ENCODE measurements at places on chromosomes 13 and 19.

DNA sequence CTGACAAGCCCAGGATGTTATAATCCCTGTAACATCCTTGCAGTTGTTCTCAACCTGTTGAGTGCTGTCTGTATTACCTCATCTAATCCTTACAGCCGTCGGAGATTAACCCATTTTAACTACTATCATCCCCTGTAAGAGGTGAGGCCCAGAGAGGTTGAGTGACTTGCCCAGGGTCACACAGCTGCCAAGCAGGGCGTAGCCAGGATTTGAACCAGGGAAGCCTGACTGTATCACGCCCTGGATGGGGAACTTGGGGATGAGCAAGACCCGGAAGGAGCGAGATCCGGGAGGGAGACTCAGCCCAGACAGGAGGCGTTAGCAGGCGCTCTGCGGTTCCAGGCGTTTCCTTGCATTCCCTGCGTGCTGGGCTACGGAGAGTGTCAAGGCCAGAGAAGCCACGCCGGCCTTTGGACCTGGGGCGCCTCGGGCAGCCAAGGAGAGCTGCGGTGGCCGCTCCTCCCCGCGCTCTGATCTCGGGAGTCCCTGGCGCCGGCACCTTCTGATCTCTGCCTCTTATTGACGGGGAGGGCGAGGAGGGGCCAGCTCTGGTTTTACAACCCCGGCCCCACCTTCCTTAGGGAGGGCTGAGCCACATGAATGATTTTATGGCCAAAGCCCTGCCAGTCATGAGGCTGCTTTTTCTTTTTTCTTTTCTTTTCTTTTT is 6.2 kb downstream of the SULT2B1 start:
- DNase-seq, result no peak

DNA sequence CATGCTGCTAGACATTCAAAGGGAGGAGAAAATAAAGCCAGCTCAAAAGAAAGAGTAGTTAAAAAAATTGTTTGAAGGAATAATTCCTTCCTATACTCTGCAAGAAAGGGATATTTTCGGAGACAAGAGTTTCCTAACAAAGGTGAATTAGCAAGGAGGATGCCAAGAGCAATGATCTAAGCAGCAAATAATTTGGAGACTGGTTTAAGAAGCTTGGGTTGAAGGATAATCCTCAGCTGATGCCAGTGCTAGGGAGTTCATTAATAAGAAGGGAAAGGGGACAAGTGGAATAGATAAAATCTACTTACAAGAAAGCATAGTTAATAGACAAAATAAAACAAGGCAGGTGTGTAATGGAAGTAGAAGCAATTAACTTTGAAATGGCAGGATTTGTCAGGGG is 372.3 kb downstream of the NDFIP2 start:
- DNase-seq, result no peak

DNA sequence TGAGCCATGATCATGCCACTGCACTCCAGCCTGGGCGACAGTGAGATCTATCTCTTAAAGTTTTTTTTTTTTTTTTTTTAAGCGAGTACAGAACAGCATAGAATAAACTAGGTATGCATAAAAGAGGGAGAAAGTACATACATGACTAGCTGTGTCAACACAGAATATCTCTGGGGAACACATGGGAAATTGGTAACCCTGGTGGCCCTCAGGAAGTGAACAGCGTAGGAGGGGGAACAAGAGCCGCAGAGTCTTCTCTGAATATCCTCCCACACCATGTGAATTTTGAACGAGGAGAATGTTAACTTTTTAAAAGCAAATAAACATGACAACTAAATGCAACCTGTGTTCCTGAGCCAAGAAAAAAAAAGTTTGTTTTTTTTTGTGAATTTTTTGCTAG is 15.2 kb downstream of the PHLDB3 start:
- DNase-seq, result no peak

GRCh38 chr13:53507741-53508140 is 479.1 kb downstream of the OLFM4 start:
- DNase-seq, result no peak

DNA sequence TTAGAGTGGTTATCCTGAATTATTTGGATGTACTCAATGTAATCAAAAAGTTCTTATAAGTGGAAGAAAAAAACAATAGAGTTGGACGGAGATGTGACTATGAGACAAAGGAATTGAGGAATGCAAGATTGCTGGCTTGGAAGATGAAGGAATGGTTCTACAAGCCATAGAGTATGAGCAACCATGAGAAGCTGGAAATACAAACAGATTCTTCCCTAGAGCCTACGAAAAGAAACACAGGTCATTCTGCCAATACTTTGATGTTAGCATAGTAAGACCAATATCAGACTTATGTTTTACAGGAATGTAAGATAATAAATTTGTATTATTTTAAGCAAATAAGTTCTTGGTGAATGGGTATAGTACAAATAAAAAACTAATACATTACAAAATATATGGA is 249.2 kb downstream of the DIAPH3 start:
- DNase-seq, result no peak

GRCh38 chr13:53200498-53201453 is 172.2 kb downstream of the OLFM4 start:
- no peak for DNase-seq

DNA sequence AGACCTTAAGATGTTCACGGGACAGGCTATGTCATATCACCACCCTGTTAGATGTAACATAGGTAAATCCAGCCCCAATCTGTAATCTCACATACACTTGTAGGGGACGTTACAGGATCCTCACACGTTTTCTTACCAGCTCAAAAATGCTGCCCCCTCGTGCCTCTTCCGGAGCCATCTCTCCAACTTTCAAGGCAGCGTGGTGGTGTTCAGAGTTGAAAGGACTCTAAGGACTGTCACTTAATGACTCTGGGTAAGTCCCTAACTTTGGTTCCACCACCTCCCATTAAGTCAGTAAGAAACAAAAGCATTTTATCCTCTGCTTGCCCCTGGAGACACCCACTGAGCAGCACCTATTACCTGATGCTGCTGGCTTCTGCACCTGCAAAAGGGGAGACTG is 4.4 kb downstream of the MED26 start:
- DNase-seq, result no peak

- DNase-seq, result no peak
Measured at GRCh38 chr13:24610956-24611355, 69.3 kb upstream of the ATP12A start.

GRCh38 chr19:19202707-19203011 is 555 bp downstream of the NR2C2AP start:
- no peak for DNase-seq

DNA sequence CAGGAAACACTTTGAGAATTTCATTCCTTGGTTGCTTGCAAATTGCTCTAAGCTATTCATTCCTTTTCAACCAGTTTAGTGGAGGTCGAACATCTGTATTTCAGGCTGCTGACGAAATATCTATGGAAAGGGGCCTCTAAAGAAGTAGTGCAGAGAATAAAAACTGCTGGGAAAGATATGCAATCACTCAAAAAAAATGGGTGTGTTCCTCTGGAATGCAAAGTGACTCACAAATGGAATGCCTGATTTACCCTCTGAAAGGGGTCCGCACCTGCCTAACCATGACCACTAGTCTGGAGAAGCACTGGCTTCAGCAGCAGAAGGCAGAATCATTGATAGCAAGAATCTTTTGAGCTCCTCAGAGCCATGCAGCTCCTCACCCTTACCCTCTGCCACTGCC is 129.4 kb downstream of the PCDH9 start:
- DNase-seq, result no peak

DNA sequence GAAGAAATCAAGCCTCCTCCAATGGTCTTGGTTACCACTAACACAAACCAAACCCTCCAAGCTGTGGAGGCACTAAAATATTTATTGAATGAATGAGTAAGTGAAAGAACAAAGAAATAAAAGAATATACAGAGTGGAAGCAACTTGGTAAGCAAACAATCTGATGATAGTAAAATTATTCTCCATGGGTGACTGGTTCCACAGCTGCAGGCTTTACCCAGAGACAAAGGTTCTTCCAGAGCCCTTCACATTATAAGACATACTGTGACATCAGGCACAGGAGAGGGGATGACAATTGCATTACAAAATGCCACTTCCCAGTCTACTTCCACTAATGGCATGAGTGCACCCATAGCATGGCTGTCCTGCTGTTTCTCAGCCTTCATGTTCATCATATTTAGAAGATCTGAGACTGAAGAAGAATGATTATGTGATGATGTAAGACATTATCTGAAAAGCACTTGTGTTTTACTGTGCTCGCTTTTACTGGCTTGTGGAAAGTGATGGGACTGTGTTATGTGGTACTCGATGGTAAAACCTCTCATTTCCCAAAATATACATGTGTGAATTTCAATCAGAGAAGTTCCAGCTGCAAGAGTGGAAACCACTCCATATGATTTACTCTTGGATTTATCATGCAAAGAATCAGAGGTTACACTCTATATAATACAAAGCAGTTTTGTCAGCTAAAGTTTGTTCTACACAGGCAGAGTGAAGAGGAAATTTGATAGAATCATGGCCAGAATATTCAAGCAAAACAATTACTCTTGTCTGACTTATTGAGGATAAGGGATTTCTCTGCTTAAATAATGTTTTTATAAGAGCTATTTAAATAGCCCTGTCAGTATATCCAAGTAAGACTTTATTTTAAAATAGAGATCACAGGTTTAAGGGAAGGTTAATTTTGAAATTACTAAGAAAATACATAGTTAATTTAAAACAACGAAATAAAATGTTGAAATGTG is 220.2 kb upstream of the NBEA start:
- DNase-seq, result no peak

DNA sequence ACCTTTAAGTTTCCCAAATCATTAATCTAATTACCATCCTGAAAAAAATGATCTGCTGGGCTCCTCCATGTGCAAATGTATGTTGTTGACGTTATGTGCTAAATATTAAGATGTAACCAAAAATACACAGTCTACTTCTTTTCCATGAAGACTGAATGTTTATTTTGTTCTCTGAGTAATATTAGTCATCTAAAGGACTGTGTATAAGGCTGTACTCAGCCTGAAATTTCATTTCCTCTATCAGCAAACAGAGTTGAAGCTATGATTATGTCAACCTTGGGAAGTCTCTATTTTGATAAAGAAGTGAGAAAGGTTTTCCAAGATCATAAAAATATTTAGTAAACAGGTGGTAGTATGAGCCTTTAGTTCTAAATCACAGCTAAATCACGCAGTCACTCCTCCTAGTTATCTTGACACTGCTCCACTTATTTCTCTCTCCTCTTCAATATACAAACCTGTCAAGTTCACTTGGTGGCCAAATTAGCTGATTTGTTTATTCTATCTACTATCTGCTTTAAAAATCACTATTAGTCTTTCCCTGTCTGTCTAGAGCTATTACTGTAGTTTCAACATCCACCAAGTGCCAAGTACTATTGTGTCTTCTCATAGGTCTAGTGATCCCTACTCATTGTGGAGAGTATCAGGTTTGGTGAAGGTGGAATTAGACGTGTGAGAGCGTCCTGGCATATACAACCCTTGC is 211.7 kb upstream of the STARD13 start:
- no peak for DNase-seq

DNA sequence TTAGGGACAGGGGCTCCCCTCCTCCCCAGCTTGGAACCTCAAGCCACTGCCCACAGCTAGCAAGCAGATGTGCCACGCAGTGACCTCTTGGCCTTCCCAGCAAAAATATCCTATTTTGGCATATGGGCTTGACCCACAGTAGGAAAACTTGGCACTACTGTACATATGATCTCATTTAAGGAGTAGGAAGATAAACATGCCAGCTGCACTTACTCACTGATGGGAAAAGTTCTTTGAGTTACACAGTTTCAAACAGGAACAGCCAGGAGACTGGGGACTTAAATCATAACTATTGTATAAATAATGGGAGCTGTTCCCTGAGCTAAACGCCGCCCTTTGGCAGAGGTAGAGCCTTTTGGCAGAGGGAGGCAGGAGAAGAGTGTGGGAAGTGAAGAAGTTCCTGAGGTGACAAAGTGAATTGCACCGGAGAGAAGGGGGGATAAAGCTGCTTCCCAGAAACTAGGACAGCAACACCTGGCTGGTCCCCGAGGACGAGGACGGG is 6.1 kb downstream of the SACS start:
- DNase-seq, result no peak

DNA sequence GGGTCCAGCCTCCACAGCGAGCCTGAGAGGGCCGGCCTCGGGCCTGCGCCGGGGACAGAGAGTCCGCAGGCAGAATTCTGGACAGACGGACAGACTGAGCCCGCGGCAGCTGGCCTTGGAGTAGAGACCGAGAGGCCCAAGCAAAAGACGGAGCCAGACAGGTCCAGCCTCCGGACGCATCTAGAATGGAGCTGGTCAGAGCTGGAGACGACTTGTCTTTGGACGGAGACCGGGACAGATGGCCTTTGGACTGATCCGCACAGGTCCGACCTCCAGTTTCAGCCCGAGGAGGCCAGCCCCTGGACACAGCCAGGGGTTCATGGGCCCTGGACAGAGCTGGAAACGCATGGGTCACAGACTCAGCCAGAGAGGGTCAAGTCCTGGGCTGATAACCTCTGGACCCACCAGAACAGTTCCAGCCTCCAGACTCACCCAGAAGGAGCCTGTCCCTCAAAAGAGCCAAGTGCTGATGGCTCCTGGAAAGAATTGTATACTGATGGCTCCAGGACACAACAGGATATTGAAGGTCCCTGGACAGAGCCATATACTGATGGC is 490 bp downstream of the ITPKC start:
- no peak for DNase-seq

DNA sequence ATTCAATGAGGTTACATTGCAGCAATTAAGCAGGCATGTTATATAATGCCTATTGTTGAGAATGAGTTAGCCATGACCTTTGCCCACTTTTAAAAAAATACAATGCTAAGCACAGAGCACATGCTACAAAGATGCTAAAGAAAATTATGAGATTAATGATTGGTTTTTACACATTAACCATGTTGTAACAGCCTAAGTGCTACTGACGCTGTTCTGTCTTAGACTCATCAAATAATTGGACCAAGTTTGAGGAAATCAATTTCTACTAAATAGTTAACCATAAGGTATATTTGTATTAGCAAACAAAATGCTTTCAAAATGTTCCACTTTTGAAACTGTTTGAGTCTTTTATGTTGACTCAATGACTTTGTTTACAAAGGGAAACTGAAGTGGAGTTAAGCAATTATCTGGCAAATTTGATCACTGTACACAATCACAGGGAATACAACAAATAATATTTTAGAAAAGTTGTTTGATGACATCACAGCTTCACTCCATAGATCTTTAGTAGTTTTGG is 14.3 kb downstream of the MIR17HG start:
- no peak for DNase-seq

- DNase-seq, result peak; percentile 57
Measured at GRCh38 chr19:18649371-18650020, 12.7 kb downstream of the KLHL26 start.

Measured in nucleus accumbens (tissue), 56 donors.